Left lung (tissue), 14 donors: ENCODE measurements at places on chromosomes 7 and 10.
A peak's percentile ranks its signal among the peaks of the same experiment; 100 is the strongest.

DNA sequence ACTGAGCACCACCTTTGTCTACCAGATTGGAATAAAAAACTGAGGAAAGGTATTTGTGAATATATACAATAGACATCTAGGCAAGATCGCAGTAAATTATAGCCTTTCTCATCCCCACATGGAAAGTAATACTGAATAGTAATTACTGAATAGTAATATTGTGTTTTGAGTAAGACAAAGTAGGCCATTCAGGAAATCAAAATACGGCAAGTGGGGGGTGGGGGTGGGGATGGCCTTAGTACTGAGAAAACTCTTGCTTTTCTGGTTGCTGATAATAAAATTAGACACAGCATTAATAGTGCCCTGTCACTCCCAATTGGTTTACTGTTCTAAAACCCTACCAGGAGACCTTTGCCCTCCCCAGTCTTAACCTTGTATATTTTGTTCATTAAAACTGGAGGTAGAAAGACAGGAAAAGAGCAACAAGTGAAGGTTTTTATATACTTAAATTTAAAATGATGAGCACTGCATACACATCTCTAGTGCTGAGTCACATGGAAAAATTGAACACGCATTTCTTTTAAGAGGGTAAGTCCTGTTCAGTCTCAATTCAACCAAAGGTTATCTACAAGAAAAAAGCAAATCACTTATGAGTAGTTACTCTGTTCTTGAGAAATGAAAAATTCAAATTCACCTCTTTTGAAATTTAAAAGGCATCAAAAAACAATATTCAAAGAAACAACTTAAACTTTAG is 65.6 kb downstream of the IGF2BP3 start:
- no peak for DNase-seq

GRCh38 chr10:43524434-43525247 is 49.8 kb downstream of the ZNF239 start:
- DNase-seq, result no peak

DNA sequence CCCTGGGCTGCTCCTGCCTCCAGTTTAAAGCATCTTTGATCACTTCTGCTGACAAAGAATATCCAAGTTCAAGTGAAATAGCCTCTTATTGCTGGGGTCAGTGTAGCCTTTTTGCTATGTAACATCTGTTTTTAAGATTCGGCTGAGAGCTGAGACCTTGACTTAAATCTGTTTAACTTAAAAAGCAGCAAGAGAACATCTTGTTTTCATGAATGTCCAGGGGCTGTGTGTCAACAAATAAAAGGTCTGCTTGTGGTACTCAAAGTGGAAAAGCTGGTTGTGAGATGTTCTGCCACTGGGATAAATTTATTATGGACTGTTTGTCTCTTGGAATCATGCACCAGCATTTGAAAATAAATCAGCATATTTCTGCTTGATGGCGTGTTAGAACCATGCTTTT is 73.2 kb downstream of the CALD1 start:
- no peak for DNase-seq

DNA sequence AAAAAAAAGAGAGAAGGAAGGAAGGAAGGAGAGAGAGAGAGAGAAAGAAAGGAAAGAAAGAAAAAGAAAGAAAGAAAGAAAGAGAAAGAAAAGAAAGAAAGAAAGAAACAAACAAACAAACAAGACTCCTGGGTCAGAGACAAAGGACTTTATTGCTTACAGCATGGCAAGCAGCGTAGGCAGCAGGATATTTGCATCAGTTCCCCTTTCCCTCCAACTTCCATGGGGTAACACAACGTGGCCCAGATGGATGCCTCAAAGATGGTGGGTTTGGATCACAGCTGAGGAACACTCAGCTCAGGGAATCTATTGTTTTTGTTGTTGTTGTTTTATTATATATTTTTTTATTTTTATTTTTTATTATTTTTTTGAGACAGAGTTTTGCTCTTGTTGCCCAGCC is 128.5 kb upstream of the VKORC1L1 start:
- DNase-seq, result no peak

DNA sequence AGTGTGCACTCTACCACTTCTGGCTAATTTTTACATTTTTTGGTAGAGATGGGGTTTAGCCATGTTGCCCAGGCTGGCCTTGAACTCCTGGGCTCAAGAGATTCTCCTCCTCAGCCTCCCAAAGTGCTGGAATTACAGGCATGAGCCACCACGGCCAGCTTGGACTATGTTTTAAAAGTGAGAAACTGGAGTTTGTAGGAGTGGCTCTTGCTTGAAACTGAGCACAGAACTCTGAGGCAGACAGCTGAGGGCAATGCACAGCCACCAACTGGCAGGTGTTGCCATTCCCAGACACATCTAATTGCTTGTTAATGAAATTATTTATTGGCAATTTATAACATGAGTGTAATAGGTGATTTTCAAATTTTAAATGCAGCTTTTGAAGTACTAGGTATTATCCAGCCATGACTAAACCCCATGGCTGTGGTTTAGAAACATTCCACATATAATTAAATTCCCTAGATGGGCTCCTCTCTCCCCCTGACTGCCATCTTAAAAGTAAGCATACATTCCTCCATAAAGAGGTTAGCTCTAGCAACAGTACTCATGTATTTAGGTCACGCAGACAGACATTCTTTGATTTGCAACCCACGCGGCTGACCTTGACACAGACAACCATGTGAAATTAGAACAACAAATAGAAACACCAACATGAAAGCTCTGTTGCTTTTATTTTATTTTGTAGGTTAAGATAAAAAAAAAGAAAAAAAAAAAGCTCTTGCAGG is 19.8 kb downstream of the PANK1 start:
- no peak for DNase-seq

DNA sequence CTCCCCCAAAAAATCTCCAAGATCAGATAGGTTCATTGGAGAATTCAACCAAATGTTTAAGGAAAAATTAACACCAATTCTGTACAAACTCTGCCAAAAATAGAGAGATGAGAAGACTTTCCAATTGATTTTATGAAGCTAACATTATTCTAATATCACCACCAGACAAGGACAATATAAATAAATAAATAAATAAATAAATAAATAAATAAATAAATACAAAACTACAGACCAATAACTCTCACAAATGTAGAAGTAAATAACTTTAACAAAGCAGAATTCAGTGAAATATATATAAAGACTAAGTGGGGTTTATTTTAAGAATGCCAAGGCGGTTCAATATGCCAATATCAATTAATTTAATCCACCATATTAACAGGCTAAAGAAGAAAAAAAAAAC is 425.9 kb upstream of the GHITM start:
- no peak for DNase-seq

DNA sequence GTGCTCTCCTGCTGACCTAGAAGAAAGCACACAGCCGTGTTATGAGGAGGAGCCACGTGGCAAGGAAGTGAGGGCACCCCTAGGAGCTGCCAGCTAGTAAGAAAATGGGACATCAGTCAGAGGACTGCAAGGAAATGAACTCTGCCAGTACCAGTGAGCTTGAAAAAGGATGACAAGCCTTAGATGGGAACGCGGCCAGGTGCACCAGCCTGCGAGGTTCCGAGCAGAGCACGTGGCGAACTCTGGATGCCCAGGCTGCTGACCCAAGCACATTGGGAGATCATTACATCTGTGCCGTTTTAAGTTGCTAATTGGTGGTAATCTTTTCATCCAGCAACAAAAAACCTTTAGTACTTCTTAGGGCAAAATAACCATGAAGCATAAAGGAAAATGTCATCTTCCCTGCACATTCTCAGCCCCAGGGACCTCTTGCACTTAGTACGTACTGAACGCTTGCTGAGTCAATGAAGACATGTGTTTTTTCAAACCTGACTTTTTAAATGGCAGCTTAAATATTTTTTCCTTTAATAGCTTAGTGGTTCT is 69.4 kb downstream of the AMZ1 start:
- DNase-seq, result peak; percentile 56

GRCh38 chr7:10034843-10035556 is 938.7 kb upstream of the PHF14 start:
- no peak for DNase-seq

DNA sequence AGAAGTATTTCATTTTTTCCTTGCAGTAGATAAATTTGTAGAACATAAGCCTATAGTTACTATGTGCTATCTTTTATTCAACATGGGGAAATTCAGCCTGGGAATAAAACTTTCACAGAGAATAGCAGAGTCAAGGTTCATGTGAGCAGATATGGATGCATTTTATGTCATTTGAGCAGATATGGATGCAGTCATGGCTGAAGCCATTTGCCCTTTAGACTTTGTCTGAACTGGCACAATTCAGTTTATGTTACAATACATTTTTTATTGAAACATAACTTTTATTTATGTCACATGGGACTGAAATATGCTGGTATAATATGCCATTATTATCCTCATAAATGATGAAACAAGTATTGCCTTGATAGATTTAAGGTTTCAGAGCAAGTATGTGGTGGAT is 231.1 kb downstream of the CACNA2D1 start:
- no peak for DNase-seq

DNA sequence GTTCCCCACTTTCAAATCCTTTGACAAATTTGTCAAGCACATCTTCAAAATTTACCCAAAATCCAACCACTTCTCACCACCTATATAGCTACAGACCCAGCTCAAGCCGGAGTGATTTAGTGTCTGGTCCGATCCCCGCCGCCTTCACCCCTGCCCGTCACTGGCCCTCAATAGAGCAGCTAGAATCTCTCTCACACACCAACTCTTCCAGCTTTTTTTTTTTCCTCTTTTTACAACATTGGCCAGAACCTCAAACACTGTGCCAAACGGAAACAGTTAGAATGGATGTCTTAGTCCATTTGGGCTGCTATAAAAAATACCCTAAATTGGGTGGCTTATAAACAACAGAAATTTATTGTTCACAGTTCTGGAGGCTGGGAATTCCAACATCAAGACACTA is 41.1 kb upstream of the TMEM72 start:
- DNase-seq, result peak; percentile 64

DNA sequence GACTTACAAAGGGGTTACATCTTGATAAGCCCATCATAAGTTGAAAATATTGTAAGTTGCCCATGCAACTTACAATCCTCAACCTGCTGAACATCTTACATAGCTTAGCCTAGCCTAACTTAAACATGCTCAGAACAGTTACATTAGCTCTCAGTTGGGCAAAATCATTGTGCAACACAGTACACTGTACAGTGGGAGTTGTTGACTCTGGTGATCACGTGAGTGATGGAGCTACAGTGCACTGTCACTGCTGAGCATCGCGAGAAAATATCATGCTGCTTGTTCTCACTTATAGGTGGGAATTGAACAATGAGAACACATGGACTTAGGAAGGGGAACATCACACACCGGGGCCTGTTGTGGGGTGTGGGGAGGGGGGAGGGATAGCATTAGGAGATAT is 214.9 kb upstream of the ZMIZ1 start:
- DNase-seq, result no peak
